ENCODE measurements at places on chromosomes 16 and 17. TPM values are rescaled to one million over a fixed set of nuclear protein-coding genes. Genes with fewer than 3 reads are reported as not detected.

DNA sequence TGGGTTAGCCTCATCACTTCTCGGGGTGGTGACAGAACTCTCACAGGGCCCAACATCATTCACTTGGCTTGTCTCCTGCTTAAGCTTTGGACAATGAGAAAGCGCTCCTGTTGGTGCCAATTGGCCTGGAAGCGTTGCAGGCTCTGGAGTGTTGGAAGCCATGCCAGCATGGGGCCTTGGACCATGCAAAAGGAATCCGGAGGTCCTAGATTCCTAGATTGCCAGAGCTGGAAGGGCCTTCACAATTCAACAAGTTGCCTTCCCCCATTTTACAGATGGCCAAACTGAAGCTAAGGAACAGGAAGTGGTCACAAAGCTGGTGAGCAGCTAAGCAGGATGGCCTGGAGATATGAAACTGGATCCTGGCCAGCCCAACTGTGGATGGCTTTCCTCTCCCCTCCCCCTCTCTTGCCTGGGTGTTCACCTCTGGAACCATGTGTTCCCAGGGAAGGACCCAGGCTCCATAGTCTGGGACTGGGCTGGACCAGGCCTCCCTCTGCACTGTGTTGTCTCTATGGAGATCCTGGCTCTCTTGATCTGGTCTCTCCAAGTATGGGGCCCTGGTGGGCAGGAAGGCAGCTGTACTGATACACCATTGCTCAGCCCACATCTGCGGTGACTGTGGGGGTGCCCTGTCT is 6.0 kb upstream of the IGFBP4 start:
- DNase-seq = no peak

DNA sequence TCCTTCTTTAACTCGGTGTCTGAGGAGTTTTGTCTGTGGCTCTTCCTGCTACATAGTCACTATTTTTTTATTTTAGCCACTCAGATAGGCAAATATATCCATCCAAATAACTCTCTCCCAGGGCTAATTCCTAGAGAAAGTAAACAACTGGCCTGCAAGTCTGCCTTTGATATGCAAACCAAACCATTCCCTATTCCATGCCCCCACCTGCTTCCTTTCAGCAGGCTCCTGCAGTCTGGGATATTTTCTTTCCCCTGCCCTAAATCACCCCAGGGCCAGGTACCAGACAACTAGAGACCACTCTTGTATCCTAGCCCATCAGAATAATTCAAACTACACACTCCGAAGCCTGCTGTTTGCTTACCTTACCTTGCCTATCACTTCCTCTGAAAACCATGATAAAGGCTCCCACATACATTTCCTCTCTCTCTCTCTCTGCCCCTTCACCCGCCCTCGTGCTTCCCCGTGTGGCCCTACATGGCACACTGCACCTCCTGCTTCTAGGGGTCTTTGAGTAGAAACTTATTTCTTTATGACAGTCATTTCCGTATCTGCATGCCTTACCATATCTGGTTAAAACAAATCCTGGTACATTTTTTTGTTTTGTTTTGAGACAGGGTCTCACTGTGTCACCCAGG is 8.3 kb downstream of the CD300H start:
- peak; percentile 36 for DNase-seq

Gene KRT34
- not detected for polyA plus RNA-seq

Gene MYLK3
- polyA plus RNA-seq = 0.18 TPM

GRCh38 chr16:8286348-8286747 is 304.0 kb downstream of the TMEM114 start:
- DNase-seq = peak; percentile 26
